Kidney (tissue), 22 donors: ENCODE measurements at places on chromosomes 1 and 21. TPM values are rescaled to one million over a fixed set of nuclear protein-coding genes. Genes with fewer than 3 reads are reported as not detected.

Gene ADCY10
- total RNA-seq, result 0.22 TPM

DNA sequence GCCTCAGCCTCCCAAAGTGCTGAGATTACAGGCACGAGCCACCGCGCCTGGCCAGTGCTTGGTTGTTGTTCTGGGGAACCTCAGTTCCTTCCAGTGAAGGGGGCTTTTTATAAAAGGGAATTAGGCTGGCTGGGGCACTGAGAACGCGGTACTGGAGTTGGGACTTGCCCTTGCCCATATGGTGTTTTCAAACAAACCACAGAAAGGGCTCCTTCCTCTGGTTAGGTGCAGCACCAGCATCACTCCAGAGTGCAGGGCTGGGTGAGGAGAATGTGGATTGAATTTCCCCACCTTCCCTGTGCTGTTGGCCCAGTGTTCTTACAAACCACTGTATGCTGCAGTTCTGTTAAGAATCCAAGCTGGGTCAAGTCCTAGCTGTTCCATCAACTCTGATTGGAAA is 5.3 kb downstream of the MAN1C1 start:
- DNase-seq, result no peak

GRCh38 chr1:93811326-93812065 is 67.5 kb downstream of the DNTTIP2 start:
- DNase-seq, result peak; percentile 39

DNA sequence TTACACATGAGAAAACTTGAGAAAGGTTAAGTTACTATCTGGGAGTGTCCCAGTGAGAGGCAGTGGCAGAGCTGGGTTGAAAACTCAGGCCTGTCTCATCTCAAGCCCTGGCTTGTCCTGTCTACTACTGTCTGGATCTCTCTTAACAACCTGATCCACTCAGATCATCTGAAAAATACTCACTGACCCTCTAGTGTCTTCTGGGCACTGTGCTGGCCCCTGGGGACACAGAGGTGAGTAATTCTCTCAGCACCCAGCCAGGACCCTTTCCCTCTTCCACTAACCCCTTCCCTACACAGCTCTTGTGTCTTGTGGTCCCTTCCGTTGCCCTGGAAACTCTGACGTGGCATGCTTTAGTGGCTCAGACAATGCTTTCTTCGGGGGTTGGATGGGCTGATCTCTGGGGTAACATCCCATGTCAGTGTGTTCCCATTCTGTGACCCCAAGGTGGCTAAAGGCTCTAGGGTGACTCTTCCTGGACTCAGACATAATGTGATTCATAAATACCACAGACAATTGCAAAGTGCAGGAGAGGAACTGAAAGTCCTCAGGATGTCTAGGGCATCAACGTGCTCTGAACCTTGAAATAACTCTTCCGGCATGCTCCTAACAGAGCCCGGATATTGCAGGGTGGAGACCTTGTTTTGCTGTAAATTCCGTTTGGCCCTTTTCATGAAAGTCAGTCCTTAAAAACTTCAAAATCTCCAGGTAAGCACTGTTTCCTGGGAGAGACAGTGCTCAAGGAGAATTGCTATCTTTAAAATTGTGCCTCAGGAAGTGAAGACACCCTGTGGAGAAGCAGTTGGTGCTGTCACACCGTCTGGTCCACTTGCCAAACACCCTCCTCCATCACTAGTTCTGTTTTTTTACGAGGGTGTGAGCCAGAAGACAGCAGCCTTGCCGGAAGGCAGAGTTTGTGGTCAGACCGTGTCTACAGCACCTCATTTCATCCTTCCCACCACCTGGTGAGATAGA is 4.0 kb downstream of the SHISAL2A start:
- peak; percentile 38 for DNase-seq

- no peak for DNase-seq
Measured at GRCh38 chr1:66223681-66224080, 310.3 kb upstream of the SGIP1 start.

Gene PERM1
- total RNA-seq, result 0.25 TPM
